Left renal pelvis (tissue), 4 donors: ENCODE measurements at places on chromosomes 12 and 14. TPM values are rescaled to one million over a fixed set of nuclear protein-coding genes. Genes with fewer than 3 reads are reported as not detected.

The SIX1 gene
- polyA plus RNA-seq, result 11.5 TPM

The MYO1H gene
- 2.0 TPM for polyA plus RNA-seq

The SLCO1B1 gene
- polyA plus RNA-seq, result 0.46 TPM

The ERBB3 gene
- 103 TPM for polyA plus RNA-seq

The AP4S1 gene
- 14.4 TPM for polyA plus RNA-seq

The ESR2 gene
- 1.4 TPM for polyA plus RNA-seq

The TRIM9 gene
- 2.6 TPM for polyA plus RNA-seq

The PPFIBP1 gene
- polyA plus RNA-seq, result 83.2 TPM

The XRCC3 gene
- polyA plus RNA-seq, result 12.6 TPM

The NGB gene
- polyA plus RNA-seq, result not detected

The FGD4 gene
- polyA plus RNA-seq, result 18.5 TPM

The TMEM120B gene
- 7.9 TPM for polyA plus RNA-seq

The SLC10A1 gene
- polyA plus RNA-seq, result 0.14 TPM

The CLEC1B gene
- 0.78 TPM for polyA plus RNA-seq

The KRT80 gene
- polyA plus RNA-seq, result 1.1 TPM

The CELA1 gene
- not detected for polyA plus RNA-seq

The AKAP3 gene
- 6.5 TPM for polyA plus RNA-seq

The CPNE6 gene
- not detected for polyA plus RNA-seq

The KCNA1 gene
- 0.06 TPM for polyA plus RNA-seq

The PTGER2 gene
- 8.2 TPM for polyA plus RNA-seq

The PLEKHG7 gene
- polyA plus RNA-seq, result 1.0 TPM

The TMEM253 gene
- 0.27 TPM for polyA plus RNA-seq

The CDK17 gene
- 30.3 TPM for polyA plus RNA-seq

The PRICKLE1 gene
- 49.1 TPM for polyA plus RNA-seq

The OR11G2 gene
- not detected for polyA plus RNA-seq

The COCH gene
- 5.3 TPM for polyA plus RNA-seq

The AQP2 gene
- polyA plus RNA-seq, result 127 TPM

The NID2 gene
- 88.9 TPM for polyA plus RNA-seq

The KRT1 gene
- polyA plus RNA-seq, result 0.34 TPM

The EML5 gene
- 2.1 TPM for polyA plus RNA-seq

The MUCL1 gene
- not detected for polyA plus RNA-seq

The MON2 gene
- polyA plus RNA-seq, result 71.9 TPM

The KLRC1 gene
- polyA plus RNA-seq, result 0.87 TPM

The CALM1 gene
- 259 TPM for polyA plus RNA-seq

The PMEL gene
- 2.0 TPM for polyA plus RNA-seq

The TAS2R7 gene
- polyA plus RNA-seq, result not detected

The ACOT6 gene
- not detected for polyA plus RNA-seq

The LALBA gene
- polyA plus RNA-seq, result not detected

The PROX2 gene
- polyA plus RNA-seq, result 1.1 TPM

The PTHLH gene
- polyA plus RNA-seq, result 1.9 TPM

The TMEM121 gene
- polyA plus RNA-seq, result 2.8 TPM

The CDCA3 gene
- polyA plus RNA-seq, result 29.3 TPM

The C3AR1 gene
- 3.2 TPM for polyA plus RNA-seq

The LRRK2 gene
- polyA plus RNA-seq, result 48.1 TPM

The TSPAN19 gene
- 1.5 TPM for polyA plus RNA-seq

The VTI1B gene
- 101 TPM for polyA plus RNA-seq
